ENCODE measurements at places on chromosomes 2 and 18.

- no peak for DNase-seq
These were observed 78.5 kb downstream of the SPRED2 start for GRCh38 chr2:65353927-65354326.

- no peak for DNase-seq
These were observed 99.8 kb upstream of the PELI1 start for GRCh38 chr2:64244037-64244416.

DNA sequence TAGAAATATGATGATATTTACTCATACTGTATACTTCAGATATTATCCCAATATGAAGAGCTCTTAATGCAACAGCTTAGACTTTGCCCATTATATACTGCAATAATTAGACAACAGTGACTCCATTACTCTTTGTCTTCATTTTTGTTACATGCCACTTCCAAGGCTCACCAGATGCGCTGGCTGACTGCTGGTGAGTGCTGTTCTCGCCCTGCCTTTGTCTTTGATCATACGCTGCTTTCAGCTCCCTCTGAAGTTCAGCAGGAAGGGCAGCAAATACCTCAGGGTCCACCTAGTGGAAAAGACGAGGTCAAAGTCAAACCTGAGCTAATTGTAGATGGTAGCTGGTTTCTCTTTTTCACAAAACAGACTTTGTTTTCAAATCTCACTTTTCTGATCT, 66.3 kb downstream of the EIF5B start:
- DNase-seq = no peak

DNA sequence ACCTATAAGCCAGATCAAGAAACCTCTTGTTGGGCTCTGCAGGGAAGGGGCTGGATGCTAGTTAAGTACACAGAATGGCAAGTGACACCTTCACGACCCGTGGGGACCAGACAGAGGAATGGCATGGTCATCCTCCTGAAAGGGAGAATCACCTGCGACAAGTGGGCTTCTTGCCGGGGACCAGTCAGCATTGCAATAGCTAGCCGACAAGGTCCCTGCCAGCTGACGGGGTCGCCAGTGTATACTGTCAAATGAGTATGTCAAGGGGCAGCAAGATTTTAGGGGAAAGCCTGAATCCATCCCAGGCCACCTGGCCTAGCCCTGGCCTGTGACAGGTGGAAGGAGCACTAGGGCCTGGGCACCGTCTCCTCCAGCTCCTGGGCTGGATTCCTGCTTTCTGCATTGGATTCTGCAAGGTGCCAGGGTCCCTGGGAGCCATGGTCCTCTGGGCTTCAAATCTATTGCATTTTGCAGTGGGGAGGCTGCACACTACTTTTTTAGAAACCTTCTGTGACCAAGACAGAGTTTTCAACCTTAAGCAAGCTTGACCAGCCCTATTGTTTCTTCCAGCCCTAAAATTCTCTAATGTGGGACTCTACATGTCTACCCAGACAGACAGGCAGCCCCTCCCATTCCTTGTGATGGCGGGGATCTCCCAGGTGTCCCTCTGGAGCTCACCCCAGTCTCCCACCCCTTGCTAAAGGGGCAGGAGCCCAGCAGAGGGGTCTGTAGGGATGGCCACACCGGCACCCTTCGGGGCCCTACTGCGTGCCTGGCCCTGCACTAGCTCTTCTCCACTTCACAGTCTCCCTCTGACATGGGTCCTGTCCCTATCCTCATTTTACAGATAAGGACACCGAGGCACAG, 178.5 kb downstream of the GLI2 start:
- no peak for DNase-seq

GRCh38 chr2:54052825-54053718, 62.3 kb upstream of the ACYP2 start:
- DNase-seq = no peak

DNA sequence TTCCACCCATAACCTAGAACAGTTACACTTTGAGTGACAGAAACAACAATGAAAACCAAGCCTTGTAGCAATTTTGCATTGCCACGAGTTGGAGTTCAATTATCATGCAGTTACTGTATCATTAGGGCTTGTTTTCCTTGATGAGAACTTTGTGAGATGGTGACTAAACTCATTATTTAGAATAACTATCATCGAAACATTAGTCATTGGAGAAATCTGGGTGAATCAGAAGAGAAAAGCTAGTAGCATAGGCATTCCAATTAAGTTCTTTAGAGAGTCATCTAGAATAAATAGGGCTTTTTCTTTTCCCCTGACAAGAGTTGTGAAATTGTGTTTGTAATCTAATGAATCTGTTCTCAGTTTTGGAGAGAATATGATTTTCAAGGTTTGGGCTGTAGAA, 122.8 kb upstream of the DOCK10 start:
- DNase-seq = no peak

- no peak for DNase-seq
These were observed 1494.7 kb downstream of the SUCLG1 start for GRCh38 chr2:82964341-82964740.

GRCh38 chr2:195595825-195596224, 61.2 kb upstream of the SLC39A10 start:
- DNase-seq = no peak

GRCh38 chr2:128350736-128351135, 32.1 kb upstream of the HS6ST1 start:
- no peak for DNase-seq

DNA sequence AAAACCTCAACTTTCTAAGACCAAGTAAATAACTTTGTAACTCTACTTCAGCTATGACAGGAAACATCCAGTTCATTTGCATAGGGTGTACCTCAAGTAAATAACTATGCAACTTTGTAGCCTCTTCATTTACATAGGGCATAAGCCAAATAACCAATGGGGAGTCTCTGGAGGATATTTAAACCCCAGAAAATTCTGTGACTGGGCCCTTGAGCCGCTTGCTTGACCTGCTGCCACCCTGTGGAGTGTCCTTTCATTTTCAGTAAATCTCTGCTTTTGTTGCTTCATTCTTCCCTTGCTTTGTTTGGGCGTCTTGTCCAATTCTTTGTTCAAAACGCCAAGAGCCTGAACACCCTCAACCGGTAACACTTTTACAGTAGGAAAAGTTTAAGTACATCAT, 1112.7 kb upstream of the NRXN1 start:
- no peak for DNase-seq

GRCh38 chr18:76259096-76259495, 235.9 kb downstream of the ZNF516 start:
- no peak for DNase-seq

- DNase-seq = no peak
These were observed 141.7 kb upstream of the TWIST2 start for GRCh38 chr2:238706163-238706562.

DNA sequence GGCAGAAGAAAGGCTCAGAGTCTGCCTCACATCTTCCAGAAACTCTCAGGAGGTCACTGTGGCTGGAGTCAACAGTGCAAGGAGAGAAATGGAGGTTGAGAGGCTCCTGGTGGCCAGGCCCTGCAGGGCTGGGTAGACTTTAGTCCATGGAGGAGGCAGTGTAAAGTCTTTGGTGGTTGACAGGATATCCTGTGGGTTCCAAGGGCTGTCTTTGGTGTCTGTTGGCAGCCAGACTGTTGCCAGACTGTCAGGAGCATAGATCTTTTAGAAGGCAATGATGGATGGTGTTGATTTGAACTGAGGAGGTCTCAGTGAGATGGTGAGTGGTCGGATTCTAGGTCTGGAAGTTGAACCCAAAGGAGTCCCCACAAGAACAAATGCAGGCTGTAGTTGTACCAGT, 45.0 kb upstream of the SKOR2 start:
- no peak for DNase-seq

DNA sequence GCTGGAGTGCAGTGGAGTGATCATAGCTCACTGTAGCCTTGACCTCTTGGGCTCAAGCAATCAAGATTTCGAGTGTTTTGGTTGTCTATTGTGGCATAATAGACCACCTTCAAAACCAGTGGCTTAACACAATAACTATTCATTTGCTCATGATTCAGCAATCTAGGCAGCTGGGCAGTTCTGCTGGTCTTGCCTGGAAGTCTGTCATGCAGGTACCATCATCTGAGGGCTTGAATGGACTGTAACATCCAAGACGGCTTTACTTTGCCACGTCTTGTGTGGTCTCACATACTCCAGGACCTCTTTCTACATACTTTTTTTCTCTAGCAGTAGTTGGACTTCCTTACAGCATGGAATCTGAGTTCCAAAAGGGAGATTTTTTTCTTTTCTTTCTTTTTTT, 13.2 kb upstream of the ANKRD29 start:
- no peak for DNase-seq

- no peak for DNase-seq
These were observed 24.1 kb downstream of the SLC25A52 start for GRCh38 chr18:31736630-31737029.

- no peak for DNase-seq
These were observed 30.1 kb downstream of the MBP start for GRCh38 chr18:77102259-77103040.

DNA sequence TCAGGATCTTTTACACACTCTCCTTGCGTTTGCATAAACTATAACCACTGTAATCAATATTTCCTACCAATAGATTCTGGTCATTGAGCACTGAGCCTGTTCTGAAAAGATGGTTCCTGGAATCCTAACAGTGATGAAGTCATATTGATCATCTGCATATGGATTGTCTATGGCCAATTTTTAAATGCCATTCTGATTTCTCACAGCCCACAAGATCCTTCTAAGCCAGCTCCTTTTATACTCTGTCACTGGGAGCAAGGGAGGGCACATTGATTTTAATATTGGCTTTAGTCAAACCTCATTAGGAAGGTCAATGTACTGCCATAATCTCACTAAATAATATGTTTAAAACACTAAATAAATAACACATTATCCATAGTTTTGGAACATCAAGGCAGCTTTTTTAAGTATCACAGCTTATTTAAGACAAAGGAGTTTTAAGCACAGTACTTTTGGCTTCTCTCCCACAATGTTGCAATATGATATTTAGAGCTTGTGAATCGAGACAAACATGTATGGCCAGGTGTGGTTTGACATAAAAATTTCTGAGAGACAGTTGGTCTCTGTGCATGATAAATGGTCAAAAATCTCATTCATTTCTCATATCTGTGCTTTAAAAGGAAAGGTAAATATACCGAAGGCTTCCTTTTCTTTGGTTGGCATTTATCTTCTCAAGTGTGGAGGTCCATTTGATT, 267.3 kb downstream of the MTX2 start:
- DNase-seq = no peak

DNA sequence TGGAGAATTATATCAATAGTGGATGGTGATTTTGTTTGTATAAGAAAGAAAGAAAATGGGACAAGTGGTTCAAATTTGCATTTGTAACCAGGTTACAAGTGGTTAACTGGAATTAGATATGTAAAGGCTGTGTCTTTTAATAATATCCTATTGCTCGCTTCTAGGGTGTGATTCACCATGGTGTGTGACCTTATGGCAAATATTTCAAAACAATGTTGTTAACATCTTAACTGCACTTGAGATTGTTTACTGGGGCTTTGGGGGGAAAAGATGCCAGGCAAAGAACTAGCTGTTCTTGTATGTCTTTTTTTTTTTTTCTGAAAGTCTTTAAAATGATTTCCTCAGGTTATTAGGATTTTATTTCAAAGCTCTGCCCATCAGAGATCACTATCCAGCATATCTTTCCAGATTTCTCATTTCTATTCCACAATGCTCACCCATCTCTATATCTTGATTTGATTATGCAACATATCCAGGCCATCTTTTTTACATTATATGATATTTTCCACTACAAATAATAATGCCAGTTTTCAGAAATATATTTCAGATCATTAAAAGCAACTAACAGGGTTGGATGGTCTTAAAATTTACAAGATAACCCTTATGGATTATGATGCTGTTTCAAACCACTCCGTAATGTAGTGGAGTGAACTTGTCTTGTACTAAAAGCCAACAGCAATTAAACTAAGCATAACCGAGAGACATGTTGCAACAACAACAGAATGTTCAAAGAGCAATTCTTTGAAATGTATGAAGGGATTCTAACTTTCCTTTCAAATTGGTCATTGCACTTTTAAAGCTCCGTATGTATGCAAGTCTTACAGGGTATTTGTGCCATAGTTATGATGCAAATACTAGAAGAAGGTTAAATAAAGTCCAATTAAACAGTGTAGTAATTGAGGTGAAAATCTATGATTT, 341.5 kb upstream of the ETAA1 start:
- no peak for DNase-seq

GRCh38 chr2:68829749-68830148, 41.4 kb downstream of the BMP10 start:
- no peak for DNase-seq

- DNase-seq = peak; percentile 66
These were observed 1.6 kb downstream of the CELF4 start for GRCh38 chr18:37563931-37564392.

DNA sequence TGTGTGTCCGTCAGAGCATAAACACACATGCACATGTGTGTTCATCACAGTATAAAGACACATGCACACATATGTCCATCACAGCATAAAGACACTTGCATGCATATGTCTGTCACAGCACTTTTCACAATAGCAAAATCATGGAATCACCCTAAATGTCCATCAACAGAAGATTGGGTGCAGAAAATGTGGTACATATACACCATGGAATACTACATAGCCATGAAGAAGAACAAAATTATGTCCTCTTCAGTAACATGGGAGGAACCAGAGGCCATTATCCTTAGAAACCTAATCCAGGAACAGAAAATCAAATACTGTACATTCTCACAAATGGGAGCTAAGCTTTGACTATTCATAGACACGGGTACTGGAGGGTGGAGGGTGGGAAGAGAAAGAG, 732.2 kb downstream of the GALR1 start:
- no peak for DNase-seq

DNA sequence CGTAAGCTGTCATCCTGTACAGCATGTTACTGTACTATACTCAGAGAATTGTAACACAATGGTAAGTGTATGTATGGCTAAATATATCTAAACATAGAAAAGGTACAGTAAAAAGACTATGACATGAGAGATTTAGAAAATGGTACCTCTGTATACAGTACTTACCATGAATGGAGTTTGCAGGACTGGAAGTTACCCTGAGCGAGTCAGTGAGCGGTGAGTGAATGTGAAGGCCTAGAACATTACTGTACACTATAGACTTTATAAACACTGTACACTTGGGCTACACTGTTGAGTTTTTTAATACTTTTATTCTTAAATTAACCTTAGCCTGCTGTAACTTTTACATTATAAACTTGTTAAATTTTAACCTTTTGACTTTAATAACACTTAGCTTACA, 1.5 kb downstream of the DDX18 start:
- no peak for DNase-seq

GRCh38 chr2:205689820-205690219, 7.5 kb downstream of the NRP2 start:
- DNase-seq = peak; percentile 65

DNA sequence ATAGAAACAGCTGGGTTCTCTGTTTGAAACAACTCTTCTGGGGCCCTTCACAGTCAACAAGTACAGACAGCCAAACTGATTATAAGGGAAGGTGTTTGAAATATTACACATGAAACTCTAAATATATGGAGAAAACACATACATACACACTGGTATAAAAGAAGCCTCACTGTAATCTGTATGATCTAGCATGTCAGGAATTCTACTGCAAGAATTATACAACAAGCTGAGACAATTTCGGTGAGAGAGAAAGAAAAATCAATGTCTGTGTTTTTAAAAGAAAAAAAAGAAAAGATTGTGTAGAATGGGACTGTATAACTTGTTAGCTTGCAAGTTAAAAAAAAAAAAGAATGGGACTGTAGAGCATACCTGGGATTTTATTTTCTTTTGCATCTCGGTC, 26.3 kb downstream of the IRS1 start:
- DNase-seq = no peak

GRCh38 chr2:63665091-63665490, 76.3 kb downstream of the MDH1 start:
- no peak for DNase-seq

Data from brain (organoid and tissue), 16 donors.